Spleen (tissue), 13 donors: ENCODE measurements at places on chromosomes 12 and 14. TPM values are rescaled to one million over a fixed set of nuclear protein-coding genes. Genes with fewer than 3 reads are reported as not detected.

- no peak for DNase-seq
Measured at GRCh38 chr14:99664058-99664936, 19.4 kb downstream of the HHIPL1 start.

MOK gene
- 4.7 TPM for total RNA-seq

EGLN3 gene
- 8.8 TPM for total RNA-seq

DNA sequence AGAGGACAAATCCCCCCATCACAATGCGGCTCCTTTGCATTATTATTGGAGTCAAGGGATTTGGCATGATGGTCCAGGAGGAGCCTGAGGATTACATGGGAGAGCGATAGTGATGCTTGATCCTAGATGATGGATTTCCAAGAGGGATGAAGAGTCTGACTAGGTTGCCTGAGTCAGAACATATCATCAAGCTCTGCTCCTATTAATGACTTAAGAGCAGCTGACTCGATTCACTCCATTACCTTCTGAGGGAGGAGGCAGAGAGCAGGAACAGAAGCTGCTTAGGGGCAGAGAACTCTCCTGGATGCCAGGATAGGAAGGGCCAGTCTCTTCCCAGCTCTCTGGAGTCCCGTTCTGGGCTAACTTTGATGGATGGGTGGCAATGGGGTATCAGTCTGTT is 54.0 kb upstream of the CISTR start:
- DNase-seq, result no peak

- DNase-seq, result no peak
Measured at GRCh38 chr12:47762850-47763465, 4.3 kb upstream of the RAPGEF3 start.
